ENCODE measurements at places on chromosomes 13 and 19. TPM values are rescaled to one million over a fixed set of nuclear protein-coding genes. Genes with fewer than 3 reads are reported as not detected.

- DNase-seq = no peak
Measured at GRCh38 chr13:36174923-36175322, 39.4 kb downstream of the SOHLH2 start.

ZIC2 gene
- total RNA-seq = 0.38 TPM

GRCh38 chr19:4576016-4576933 lies 16.8 kb upstream of the SEMA6B start:
- peak; percentile 66 for DNase-seq

DNA sequence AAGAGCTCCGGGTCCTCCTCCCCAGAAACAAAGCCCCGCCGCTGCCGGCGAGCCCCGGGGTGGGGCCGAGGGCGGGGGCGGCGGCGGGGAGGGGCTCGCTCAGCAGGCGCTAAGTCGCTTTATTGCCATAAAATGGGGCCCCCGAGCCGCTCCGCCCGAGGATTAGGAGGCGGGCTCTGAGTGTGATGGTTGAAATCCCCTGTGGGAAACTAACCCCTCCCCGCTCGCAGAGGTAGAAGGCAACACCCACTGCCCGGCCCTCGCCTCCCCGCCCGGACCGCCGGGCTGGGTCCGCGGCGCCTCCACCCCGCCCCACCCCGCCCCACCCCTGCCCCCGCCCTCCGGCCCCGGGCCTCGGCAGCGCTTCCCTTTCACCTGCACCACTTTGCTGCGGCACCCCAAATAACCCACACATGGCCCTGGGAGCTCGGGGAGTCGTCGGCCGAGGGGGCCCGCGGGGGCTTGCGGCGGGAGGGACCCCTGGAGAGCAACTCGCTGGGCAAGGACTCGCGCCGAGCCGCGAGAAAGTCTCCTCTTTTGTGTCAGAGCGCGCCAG lies at the start of gene KLF12:
Gene KLF12 (minus strand): TSS at position 184 of the 556 bp plus-strand sequence.
- DNase-seq = peak; percentile 92

DNA sequence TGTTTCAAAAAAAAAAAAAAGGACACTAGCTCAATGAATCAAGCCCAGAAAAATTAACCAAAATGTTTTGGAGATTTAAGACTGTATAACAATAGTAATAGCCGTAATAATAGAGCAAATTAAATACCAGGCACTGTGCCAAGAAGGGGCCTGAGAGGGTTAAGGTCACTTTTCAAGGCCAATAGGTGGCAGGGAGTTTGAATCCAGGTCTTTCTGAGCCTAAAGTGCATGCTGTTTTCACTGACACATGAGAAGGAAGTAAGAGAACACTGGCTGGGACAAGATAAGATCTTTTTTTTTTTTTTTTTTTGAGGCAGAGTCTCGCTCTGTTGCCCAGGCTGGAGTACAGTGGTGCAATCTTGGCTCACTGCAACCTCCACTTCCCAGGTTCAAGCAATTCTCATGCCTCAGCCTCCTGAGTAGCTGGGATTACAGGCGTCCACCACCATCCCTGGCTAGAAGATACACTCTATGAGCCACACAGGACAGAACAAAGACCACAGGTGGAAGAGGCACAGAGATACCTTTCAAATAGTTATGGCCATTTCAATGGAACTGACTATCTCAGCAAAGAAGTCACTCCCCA lies 7.7 kb downstream of the FFAR2 start:
- no peak for DNase-seq

PDCD5 gene
- total RNA-seq = 32.7 TPM

DNA sequence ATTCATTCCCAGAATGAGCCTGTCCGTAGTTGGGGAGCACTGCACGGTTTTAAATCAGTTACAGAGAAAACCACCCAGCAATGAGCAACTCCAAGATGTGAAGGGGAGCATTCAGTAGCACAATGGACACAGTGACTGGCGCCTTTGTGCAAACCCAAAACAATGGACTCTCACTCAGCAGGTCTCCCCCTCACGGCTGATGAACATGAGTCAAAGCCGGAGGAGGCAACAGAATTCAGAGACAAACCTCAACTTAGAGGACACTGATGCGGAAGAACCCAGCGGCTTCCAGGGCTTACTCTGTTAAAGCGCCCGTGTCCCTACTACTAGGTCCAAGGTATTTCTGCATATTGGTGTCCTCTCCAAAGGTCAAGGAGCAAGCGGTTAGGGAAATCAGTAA lies 17.7 kb downstream of the PLEKHF1 start:
- DNase-seq = no peak

NKPD1 gene
- not detected for total RNA-seq

DNA sequence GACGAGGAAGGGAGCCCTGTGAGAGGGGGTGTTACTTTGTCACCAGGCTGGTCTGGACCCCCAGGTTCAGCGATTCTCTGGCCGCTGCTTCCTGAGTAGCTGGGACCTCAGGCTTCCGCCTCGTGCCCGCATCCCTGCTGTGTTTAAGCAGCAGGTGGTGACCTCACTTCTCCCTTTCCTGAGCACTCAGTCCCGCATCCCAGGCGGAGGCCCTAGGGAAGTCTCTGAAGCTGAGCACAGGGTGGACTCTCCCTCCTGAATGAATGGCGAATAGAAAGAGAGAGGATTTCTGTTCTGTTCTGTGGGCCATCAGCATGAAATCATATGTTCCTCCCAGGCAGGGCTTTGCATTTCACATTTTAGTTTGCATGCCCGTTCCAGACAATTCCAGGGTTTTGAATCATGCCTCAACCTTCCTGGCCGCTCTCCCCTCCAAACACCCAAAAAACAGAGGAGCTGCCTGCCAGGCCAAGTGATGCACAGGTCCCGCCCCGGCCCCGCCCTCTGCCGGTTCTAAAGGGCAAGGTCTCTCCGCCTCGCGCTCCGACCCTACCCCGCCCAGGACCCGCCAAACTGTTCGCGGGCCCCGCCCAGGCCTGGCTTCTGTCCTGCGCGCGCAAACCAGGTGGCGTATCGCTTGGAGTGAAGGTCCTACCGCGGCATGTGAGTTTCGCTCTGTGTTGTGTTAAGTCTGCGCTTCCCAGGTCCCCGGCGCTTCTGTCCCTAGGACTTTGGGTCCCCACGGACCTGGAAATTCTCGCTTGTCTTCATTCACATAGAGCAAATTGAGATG lies 35.1 kb upstream of the ZNF808 start:
- DNase-seq = no peak

DNA sequence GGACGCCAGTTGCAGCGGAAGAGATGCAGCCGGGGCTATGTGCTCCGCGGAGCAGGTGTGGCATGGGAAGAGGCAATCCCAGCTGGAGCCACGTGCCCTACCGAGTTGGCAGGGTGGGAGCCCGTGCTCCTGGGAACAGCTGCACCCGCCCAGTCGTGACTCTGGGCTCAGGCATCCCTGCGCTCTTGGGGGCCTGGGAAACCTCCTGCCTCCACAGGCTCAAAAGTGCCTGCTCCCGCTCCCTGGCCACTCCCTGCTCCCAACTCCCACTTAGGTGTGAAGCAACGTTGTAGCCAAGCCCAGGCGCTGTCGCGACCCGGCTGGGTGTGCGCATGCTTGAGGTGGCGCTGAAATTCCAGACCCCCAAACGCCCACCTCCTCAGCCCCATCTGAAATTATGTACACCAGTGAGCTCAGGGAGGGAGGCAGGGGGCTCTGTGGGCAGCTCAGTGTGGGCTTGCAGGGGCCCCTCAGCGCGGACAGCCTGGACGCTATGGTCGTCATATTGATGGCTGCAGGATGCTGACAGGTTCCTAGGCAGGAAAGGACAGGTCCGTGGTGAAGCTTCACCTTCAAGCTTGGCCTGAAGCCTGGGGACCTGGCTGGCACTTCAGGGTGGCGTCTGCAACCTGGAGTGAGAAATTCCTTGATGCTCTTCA lies 429.9 kb downstream of the SLITRK1 start:
- no peak for DNase-seq

ZNF358 gene
- total RNA-seq = 31.3 TPM

DNA sequence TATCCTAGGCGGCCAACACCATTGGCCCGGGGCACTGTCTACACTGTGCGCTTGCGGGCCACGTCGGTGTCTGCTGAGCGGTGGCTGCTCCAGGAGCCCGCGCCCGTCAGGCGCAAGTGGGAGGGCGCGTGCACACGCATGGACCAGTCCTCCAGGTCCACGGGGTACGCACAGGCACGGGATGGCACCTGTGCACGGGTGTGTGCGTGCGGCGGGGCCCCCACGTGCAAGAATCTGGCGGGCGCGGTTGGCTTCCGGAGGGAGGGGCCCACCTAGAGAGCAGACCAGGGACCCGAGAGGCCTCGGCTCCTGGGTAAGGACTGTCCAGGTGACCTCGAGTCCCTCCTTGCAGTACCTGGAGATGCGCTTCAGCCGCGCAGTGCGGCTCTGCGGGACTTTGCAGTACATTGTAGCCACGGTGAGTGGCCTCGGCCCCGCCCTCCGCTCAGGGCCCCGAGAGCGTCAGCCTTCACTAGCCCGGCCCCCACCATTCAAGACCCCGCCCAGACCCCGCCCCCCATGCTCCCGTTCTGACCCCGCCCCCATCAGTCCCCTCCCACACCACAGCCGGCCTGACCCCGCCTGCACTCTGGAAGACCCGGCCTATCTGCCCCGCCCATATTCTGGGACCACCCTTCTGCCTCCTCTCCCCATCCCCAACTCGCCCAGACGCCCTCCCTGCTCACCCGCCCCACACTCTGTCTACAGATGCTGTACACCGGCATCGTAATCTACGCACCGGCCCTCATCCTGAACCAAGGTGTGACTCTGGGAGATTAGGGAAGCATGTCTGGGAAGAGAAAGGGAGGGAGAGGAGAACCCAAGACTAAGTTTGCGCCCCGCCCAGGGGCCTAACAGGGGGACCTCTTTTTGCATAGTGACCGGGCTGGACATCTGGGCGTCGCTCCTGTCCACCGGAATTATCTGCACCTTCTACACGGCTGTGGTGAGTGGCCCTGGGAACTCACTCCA lies 2.3 kb downstream of the SLC5A5 start:
- no peak for DNase-seq

GRCh38 chr13:68727165-68727564 lies 1380.5 kb upstream of the ATXN8OS start:
- DNase-seq = no peak

DNA sequence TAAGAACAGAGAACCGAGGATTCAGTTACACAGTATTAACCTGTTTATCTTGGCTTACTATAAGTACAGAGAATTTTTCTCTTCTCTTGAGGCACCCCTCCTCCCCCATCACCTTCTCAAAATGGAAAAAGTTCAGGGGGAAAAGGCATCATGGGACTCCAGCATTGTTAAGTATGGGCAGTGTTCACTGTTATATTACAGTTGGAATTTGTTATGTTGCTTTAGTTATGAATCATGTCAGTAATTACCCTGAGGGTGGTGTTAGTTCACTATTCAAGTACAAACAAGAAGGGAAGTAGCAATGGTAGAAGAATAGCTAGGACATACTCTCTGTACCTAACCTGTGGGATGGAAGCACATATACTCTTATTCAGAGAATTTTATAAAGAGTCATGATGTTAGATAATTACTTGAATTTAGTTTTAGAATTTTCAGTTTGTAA lies 12.0 kb downstream of the LPAR6 start:
- no peak for DNase-seq

GRCh38 chr19:33771384-33772101 lies 25.1 kb upstream of the KCTD15 start:
- peak; percentile 78 for DNase-seq

POGLUT2 gene
- 4.5 TPM for total RNA-seq

DNA sequence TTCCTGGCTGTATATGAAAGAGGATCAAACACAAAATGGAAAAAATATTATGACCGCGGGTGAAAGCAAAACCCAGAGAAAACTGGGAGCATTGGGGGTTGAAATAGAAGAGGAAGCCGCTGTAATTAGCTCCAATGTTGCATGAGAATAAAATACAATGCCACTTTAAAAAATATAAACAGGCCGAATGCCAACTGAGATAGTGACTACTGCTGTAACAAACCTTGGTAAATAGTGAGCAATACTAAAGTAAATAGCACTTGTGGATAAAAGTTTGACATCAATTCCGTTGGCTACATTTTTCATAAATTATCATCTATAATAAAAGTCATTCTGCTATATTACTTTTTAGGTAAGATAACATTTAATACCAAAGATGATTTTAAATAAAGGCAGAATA lies 395.8 kb upstream of the MIR17HG start:
- DNase-seq = no peak

DNA sequence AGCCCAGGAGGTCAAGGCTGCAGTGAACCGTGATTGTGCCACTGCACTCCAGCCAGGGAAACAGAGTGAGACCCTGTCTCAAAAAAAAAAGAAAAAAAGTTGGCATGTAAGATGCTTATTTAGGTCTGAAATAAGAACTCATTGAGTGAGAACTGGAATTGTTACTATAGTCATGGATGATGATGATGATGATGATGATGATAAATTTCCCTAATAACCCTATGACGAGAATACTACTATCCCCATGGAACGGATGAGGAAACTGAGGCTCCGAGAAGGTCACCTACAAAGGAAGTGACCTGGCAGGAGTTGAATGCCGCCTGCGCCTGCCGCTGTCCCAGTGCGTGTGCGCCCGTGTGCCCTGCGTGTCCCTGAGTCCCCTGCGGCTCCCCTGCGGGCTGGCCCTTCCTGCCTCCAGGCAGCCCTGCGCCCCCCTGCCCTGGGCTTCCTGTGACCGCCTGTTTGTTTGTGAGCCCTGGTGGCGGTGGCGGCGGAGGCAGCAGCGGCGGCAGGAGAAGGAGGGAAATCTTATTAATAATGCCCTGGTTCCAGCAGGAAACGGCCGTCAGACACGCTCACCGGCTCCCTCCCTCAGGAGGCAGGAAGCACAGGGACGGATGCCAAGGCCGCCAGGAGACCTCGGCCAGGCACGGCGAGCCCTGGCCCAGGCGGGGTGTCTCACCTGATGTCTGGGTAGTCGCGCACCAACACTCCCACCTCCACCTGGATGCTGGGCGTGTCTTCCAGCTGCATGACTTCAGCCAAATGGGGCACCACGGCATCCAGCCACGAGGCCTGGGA lies 29.6 kb downstream of the EXOC3L2 start:
- no peak for DNase-seq

DNA sequence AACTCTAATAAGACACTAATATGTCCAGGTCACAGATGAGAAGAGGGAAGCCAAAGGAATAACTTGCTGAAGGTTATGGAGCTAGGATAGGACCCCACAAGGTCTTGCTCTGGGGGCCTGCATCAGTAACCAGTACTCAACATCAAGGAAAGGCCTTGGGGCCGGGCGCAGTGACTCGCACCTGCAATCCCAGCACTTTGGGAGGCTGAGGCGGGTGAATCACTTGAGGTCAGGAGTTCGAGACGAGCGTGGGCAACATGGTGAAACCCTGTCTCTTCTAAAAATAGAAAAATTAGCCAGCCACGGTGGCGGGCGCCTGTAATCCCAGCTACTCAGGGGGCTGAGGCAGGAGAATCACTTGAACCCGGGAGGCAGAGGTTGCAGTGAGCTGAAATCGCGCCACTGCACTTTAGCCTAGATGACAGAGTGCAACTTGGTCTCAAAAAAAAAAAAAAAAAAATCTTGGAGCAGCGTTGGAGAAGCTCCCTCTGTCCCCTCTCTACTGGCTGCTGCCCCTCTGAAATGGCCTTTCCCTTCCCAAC lies 1.8 kb downstream of the LONP1 start:
- no peak for DNase-seq

DNA sequence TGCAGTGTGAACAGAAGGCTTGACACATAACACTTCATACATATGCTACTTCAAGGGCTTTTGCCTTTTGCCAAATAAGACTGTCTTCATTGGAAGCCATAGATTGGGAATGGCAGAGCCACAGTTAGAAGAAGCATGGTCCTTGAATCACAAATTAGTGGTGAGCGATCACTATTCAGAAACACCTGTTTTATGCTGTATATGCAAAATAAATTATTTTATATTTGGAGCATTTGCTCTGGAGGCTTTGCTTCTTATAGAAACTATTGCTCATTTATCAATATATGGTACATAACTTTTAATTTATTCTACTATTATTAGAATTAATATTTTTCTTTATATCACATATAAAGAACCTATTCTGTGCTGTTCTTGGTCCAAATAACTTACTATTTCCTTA lies 270.4 kb upstream of the SPRY2 start:
- DNase-seq = no peak

- DNase-seq = peak; percentile 84
Measured at GRCh38 chr19:17260842-17261325, 3.7 kb downstream of the USHBP1 start.
